ENCODE measurements at places on chromosomes 2 and 18.

DNA sequence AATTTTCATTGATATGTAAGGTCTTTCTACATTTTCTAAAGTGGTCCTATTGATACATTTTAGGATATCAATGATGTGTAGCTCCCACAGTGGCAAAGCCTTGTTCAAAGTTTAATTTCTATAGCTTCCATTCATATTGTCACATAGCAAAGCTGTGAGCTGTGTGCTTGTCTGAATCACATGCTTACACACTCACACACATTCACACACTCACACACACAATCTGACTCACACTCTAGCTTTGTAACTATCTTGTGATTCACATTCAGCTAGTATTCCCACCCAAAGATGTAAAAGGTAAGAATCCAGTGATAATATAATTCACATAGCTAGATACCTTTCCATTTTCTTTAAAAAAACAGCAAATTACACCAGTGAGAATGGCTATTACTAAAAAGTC, 58.7 kb downstream of the MAPRE2 start:
- DNase-seq: no peak

DNA sequence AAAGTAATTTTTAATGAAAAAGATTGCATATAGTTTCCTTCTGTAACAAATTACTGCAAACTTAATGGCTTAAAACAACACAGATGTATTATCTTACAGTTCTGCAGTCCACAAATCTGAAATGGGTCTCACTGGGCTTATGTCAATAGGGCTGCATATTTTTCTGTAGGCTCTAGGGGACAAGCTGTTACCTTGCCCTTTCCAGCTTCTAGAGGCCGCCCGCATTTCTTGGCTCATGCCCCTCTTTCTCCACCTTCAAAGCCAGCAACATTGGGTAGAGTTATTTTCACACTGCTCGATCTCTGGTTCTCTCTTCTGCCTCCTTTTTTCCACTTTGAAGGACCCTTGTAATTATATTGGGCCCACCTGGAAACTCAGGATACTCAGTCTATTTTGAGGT, 16.7 kb downstream of the COPS8 start:
- no peak for DNase-seq

DNA sequence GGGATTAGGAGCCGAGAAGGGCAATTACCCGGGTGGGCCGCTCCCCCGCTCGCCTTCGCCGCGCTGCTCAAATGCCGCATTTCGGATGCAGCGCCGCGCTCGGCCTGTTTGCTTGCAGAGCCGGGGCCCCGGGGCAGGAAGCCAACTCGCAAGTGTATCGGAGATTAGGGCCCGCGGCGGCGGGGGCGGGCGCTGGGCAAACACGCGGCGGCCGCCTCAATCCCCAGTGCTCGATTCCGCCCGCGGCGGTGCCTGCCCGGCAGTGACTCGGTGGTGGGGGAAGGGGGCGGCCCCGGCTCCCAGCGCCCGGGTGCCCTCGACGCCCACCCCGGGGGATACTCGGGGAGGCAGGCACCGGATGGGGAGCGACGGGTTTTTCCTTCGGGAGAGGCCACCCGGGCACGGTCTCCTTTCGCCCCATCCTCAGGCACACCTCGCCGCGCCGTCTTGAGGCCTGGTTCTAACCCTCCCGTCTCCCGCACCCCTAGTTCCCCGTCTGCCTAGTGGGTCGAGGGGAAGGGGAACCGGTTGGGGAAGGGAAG, 26.6 kb upstream of the NOTO start:
- DNase-seq: no peak

- no peak for DNase-seq
Observed at GRCh38 chr2:71513096-71513495, 59.7 kb downstream of the DYSF start.

GRCh38 chr2:28436525-28437051, 43.9 kb downstream of the FOSL2 start:
- no peak for DNase-seq

- DNase-seq: no peak
Observed at GRCh38 chr2:108219688-108220087, 20.1 kb upstream of the SULT1C3 start.

DNA sequence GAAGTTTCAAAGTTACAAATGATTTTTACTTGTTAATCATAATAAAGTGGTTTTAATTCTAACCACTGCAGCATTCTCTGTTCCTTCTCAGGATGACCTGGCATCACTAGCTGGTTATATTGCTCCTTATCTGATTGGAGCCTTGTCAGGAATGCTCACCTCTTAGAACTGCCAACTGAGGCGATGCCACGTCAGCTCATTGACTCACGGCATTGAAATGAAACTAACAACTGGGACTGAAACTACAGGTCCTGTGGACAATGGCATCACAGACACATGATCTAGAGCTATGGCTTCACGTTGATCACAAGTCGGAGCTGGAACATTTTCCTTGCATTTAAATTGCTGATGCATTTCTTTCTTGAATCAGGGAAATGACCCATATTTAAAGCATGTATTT, 54.9 kb upstream of the MAP2 start:
- DNase-seq: peak; percentile 82

DNA sequence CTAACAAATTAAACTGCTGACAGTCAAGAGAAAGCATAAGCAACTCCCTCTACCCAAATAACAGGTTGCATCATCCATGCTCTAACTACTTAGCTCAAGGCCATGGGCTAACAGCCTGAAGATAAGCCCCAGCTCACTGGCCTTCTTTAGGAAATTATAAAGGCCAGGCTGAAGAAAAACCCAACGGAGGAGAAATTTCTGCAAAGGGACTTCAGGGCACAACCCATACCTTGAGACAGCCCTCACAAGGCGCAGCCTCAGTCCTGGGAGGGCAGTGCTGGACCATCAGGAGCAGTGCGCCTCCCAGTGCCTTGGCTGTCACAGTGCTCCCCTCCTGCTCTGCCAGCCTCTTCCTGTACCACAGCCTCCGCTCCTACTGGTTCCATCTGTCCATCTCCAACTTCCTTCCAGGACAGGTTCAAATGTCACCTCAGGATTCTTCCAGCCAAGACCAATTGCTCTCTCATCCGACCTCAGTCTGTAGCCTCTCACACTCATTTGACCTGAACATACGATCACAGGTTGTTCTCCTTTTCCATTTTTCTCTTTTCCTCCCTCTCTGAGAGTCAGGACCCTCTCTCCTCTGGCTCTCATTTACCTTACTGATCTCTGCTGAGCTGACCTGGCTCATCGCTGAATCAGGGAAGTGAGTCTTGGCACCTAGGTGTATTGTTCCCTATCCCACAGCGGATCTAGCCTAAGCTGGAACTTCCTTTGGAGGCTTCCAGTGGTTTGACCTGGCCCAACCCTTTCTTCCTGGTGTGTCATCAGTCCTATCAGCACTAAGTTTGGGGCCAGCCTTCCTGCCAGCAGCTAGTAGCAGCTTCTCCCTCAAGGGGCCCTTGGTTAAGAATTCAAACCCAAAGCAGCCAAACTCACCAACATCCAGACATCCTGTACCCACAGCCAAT, 1.9 kb downstream of the MCFD2 start:
- peak; percentile 47 for DNase-seq

DNA sequence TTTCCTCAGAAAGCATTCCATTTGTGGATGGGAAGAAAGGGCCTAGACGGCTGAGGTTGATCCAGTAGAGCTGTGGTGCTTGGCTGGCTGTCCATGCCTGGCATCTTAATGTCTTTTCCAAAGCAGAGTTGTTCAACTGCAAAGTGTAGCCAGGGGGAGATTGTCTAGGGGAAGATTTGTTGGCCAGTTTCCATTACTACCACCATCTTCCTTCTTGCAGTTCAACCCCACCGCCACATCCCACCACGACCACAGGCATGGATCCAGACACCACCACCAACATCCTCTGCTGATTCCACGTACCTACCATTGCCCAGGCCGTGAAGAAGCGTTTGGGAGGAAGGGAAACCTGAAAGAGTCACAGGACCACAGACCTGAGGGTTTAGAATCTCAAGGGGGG, 50.7 kb upstream of the HAAO start:
- DNase-seq: no peak

DNA sequence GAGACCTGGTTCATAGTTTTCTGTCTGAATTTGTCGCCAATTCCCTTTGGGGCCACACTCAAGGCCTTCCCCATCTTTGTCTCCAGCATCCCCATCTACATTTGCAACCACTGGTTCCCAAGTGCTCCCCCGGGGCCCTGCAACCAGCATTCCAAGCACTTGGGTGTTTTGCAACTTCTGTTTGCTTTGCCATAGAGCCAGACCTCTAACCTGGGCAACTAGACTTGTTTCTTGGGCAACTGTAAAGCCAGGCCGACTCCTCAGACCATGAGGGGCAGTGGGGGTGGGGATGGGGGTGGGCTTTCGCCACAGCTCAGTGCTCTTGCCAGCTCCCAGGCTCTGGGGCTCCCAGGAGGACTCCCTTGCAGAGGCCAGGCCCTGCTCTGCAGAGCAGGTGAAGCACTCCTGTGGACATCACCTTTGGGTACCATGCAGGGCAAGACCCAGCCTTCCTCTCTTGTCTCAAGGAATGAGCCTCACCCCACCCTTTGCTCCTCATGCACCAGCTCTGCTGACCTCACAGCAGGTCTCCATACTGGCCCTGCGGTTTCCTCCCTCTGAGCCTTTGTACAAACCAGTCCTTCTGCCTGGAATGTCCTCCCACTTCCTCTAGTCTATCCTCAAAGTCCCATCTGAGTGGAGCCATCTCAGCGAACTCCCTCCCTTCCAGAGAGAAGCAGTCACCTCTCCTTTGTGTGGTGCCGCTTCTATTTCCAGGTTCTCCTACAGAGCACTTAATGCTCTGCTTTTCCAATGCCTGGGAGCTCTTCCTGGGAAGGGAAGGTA, 126.7 kb upstream of the MYCN start:
- no peak for DNase-seq

GRCh38 chr18:59455728-59456276, 96.7 kb upstream of the LMAN1 start:
- no peak for DNase-seq

- DNase-seq: peak; percentile 31
Observed at GRCh38 chr18:62420151-62420512, 95.0 kb downstream of the TNFRSF11A start.

GRCh38 chr18:42068030-42068429, 113.0 kb downstream of the PIK3C3 start:
- DNase-seq: no peak
